HFF-Myc (cell line): ENCODE measurements at places on chromosomes 1 and 21.
A peak's percentile ranks its signal among the peaks of the same experiment; 100 is the strongest.

DNA sequence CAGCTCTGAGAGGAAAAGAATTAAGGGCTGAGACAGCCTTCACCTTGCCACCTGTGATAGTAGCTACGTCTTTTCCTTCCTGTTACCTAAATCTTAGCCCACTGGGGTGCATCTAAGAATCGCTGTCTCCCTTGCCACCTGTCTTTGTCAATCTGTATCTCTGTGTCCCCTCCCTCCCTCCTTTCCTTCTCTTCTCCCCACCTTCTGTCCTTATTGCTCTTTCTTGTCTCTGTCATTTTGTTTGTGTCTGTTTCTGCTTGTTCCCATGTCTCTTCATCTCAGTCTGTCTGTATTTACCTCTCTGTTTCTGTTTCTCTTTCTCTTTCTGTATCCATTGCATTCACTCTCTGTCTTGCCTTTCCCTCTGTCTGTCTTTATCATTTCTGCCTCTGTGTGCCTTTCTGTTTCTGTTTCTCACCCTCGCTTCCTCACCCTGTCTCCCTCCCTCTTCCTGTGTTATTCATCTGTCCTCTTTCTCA is 30.2 kb downstream of the SLC22A15 start:
- DNase-seq, result no peak

DNA sequence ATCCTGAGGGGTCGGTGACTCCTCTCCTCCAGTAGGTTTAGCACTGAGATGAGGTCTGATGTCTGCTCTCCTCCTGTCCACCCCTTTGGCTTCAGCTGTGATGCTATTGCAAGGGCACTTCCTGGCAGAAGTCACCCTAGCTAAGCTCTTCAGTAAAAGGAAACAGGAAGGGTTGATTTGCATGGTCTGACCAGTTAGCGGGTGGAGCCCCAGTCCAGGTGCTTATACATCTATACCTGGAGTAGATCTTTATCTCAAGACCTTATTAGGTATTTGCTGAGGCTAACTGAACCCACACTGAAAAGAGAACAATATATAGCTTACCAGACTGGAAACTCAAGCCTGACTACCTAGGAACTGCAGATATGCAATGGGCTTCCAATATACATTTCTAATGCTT is 28.9 kb upstream of the NFASC start:
- DNase-seq, result no peak

GRCh38 chr1:210757677-210758076 is 376.3 kb downstream of the KCNH1 start:
- DNase-seq, result no peak

GRCh38 chr1:226411619-226412018 is 3.7 kb upstream of the PARP1 start:
- DNase-seq, result no peak

GRCh38 chr1:50066806-50067205 is 41.9 kb upstream of the ELAVL4 start:
- DNase-seq, result no peak

DNA sequence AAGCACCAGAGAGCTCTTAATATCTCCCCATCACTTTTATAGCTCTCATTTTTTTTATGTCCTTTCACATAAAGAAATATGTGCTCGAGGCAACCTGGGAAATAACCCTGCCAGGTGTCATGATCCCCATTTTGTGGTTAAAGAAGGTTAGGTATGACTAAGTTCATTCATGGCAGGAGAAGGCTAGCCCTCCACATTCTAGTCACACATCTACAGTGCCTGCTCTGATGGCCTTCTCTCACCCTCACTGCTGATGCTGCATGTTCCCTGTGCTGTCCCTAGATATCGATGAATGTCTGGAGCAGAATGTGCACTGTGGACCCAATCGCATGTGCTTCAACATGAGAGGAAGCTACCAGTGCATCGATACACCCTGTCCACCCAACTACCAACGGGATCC is 187.5 kb downstream of the TPR start:
- DNase-seq, result no peak

- DNase-seq, result no peak
These were observed 277.6 kb downstream of the KIF26B start for GRCh38 chr1:245432228-245432875.

DNA sequence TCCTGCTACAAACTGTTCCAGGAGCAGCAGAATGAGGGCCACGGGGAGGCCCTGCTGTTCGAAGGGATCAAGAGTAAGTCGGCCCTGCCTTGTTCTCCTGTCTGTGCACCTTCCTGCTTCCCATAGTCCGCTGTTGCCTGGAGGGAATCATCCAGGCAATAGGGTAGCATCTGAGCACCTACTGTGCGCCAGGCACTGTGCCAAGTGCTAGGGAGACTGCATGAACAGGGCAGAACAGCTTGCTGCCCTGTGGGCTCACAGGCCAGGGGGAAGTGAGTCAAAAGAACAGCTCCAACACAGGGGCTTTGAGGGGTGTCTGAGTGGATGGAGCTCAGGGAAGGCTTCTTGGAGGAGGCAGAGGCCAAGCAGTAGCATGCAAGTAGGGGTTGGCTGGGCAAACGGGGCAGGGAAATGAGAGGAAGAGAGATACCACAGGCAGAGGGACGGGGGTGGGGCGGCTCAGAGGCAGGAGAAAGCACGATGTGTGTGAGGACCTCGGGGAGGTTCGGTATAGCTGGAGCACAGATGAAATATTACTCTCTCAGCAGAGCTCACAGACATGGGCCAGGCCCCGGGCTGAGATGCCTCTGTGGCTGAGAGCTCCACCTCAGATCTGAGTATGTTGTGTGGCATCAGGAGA is 15.5 kb upstream of the PADI6 start:
- DNase-seq, result no peak

DNA sequence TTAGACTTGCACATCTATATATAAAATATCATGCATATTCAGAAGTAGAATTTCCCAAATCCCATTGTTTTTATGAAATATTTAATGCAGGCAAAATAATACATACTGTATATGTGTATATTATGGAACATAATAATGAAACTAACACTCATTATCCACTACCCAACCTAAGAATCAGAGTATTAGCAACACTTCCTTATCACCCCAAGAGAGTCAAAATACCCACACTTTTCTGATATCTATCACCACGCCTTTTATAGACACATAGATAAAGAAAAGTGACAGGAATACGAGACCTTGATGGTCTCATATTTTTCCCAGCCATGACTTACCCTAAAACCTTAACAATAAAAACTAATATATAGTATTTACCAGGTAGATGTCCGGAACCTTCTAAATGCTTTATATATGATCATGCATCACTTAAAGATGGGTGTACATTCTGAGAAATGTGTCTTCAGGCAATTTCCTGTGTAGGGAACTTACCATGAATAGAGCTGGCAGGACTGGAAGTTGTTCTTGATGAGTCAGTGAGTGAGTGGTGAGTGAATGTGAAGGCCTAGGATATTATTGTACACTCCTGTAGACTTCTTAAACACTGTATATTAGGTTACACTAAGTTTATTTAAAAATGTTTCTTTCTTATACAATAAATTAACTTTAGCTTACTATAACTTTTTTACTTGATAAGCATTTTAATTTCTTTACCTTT is 45.5 kb downstream of the TNFSF4 start:
- DNase-seq, result peak; percentile 16

GRCh38 chr1:111789666-111790316 is 34.1 kb downstream of the DDX20 start:
- peak; percentile 9 for DNase-seq

- DNase-seq, result no peak
These were observed 19.4 kb upstream of the USP1 start for GRCh38 chr1:62417351-62417999.

- no peak for DNase-seq
These were observed 284.9 kb upstream of the RUNX1 start for GRCh38 chr21:35333831-35334618.

DNA sequence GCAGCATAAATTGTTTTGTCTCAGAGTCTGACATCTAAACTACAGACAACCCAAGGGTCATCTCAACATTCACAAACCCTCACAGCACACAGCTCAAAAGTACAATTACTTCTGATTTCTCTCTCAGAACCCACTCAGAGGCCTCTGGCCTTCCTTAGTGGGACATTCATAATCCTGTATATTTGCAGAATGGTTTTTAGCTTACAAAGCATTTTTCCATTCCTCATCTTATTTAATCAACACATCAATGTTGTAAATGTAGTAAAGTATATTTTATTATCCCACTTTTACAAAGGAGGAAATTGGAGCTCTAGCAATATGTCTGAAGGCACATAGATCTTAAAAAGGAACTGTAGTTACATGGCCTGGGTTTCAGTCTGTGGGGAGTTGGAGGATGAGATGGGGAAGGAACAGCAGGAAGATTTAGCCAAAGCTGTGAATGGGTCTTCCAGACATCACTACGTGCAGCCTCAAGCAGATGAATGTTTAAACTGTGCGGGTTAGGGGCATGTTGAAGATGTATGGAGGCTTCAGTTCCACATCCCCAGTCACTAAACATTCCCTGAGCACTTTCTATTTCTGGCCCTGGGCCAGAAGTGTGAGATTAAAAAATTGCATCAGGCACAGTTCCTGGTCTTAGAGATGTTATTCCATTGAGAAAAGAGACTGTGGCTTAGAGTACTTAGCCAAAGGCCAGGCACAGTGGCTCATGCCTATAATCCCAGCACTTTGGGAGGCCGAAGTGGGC is 13.3 kb downstream of the AKNAD1 start:
- DNase-seq, result no peak

DNA sequence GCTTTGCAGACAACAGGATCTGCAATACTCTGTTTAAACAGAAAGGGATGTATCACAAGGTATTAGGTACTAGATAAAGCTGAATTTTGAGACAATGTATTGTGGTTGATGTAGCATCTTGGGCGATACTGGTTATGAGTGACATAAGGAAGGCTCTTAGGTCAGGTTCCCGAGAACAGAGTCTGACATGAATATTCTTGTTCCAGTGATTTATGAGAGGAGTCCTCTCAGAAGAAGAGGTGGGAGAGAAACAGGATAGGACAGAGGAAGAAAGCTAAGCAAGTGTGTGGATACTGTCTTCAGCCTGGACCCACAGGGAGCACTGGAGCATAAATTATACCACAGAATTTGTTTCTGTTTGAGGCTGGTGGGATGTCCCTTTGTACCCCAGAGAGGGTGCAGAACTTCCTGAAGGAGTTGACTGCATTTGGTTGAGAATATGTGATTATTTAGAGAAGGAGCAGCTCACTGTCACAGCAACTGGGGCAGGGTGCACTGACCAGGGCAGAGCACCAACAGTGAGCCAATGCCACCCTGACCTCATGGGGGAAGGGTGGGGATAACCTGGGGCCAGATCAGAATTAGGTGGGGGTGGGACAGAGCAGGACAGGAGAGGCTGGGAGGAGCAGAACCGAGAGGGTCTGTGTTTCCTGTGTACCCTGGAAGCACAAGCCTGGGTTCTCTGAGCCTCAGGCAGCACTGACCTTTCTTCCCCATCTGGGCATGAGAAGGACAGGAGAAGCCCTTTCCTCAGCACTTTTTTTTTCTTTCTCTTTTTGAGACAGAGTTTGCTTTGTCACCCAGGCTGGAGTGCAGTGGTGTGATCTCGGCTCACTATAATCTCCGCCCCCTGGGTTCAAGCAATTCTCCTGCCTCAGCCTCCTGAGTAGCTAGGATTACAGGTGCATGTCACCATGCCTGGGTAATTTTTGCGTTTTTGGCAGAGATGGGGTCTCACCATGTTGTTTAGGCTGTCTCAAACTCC is 36.3 kb upstream of the SLC6A9 start:
- DNase-seq, result no peak

DNA sequence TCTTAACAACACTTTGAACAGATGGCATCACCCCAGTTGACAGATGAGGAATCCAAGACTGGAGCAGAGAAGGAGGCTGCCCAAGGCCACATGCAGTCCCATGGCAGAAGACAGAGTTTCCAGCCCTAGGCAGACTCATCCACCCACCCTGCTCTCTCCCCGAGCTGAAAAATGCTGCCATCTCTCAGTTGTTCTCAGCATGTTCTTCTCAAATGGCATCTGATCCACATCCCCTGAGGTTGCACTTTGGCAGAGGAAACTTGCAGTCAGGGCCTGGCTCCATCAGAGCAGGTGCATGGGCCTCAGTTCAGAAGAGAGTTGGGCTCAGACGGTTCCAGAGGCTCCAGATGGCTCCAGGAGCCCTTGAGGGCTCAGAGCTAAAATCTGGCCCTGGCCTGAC is 709.4 kb downstream of the MATN1 start:
- no peak for DNase-seq

DNA sequence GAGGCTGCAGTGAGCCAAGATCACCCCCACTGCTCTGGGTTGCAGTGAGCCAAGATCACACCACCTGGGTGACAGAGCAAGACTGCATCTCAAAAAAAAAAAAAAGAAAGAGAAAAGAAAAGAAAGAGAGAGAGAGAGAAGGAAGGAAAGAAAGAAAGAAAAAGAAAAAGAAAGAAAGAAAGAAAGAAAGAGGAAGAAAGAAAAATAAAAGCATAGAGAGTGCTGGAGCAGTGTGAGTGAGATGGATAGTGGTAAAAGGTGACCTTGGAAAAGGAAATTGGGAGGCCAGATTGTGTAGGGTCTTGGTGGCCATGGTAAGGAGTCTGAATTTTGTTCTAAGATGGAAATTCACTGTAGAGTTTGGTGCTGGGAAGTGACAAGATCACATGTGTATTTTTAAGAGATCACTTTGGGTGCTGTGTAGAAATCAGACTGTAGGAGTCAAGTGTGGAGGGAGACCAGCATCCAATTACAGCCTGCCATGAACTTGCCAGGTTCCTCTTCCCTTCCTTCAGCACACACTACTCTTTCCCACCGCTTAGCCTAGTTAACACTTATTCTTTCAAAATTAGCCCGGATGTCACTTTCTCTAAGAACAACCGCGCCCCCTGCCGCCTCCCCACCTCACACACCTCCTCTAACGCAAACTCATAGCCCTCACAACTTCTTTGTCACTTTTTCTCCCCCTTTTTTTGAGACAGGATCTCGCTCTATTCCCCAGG is 17.9 kb downstream of the MTX1 start:
- no peak for DNase-seq

DNA sequence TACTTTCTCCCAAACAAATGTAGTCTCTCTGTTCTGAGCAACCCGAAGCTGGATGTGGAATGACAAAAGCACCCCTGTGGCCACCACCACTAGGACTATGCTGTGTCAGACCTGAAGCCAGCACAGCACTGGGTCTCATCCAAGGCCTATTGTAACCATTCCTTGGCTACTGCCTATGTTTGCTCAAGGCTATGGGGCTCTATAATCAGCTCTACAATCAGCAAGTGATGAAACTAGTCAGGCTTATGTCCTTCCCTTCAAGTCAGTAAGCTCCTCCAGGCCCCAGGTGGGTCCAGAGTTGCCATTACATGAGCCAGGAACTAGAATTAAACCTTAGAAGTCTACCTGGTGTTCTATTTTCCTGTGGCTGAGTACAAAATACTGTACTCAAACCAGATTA is 370.2 kb downstream of the TBX15 start:
- DNase-seq, result no peak
